Effector CD4-positive, alpha-beta T cell (primary cell): ENCODE measurements at places on chromosomes 4 and X.

DNA sequence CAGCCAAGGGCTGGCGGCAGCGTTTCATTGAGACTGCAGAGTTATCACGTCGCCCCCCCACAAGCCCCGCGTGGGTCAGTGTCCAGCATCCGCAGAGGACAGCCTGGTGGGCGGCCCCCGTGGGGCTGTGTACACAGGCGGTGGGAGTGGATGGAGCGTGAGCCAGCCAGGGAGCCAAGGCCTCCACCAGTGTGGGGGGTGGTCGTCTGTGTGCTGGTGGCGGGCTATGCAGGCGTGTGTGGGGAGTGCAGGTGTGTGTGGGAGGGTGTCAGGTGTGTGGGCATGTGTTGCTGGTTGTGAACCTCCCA is 56.5 kb upstream of the NKX1-1 start:
- DNase-seq = no peak

GRCh38 chr4:82639971-82640370 is 78.2 kb upstream of the TMEM150C start:
- DNase-seq = no peak

DNA sequence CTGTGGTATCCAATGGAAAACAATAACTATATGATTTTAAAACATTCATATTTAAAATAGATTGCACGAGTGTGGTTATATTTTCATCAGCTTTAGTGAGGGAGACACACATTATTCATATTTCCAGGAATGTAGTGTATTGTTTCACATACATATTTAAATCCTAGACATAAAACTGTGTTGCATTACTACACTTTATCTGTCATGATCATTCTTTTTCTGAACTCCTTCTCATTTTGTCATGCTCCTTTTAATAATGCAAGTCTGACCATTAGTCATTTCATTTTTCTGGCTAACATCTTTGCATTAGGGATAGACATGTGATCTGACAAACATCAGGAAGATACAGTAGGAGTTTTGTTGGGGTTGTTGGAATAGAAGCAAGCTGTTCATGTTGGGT is 1382.7 kb downstream of the PCDH7 start:
- DNase-seq = no peak

GRCh38 chr4:185404031-185404430 is 7.4 kb downstream of the ANKRD37 start:
- DNase-seq = no peak

GRCh38 chrX:9884031-9884779 is 83.0 kb upstream of the CLDN34 start:
- no peak for DNase-seq
